Esophagus muscularis mucosa (tissue), 4 donors: ENCODE measurements at places on chromosomes 2 and 18. TPM values are rescaled to one million over a fixed set of nuclear protein-coding genes. Genes with fewer than 3 reads are reported as not detected.

DNA sequence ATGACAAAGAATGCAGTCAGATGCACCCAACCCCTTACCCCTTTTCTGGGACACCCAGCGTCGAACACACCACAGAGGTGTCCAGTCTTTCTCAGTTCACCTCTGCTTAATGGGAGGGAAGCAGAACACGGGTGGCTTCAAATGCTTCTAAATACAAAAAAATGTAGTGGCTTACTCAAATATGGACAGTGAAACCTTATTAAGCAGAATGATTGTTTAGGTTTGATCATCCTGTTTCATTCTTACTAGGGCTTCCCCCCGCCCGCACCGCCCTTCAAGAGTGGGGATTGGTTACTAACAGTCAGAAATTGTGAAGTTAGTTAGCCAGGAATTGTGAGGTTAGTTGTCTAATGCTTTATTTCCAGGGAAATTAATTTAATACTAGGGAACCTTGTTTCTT, 21.6 kb downstream of the ATG16L1 start:
- H3K4me3 ChIP-seq = no peak overlapping the region
- no peak overlapping the region for H3K27ac ChIP-seq
- H3K27me3 ChIP-seq = no peaks in the 10 kb centered on the region
- H3K4me1 ChIP-seq = no peaks in the 10 kb centered on the region
- H3K36me3 ChIP-seq = peaks cover 90% of the 10 kb centered on the region
- no peak for DNase-seq

DNA sequence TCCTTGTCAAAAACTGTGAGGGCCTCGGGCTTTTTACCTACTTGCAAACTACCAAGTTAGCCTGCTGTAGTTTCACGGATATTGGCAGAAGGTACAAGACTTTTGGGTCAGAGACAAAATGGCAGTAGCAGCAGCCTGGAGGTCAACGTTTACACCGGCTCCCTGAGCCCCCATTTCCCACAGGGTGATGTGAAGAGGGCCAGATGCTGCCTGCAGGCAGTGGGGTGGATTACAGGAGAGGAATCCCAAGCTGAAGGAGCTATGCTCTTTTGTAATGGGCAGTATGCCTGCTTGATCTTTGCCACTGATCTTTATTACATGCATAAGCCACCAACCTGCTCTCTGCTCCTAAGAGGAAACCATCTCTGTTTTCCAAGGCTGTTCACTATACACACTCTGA, 29.5 kb upstream of the SP5 start:
- H3K36me3 ChIP-seq = no peaks in the 10 kb centered on the region
- DNase-seq = no peak
- no peaks in the 10 kb centered on the region for H3K4me1 ChIP-seq
- H3K27ac ChIP-seq = no peak overlapping the region
- H3K27me3 ChIP-seq = no peaks in the 10 kb centered on the region
- no peak overlapping the region for H3K4me3 ChIP-seq

- peaks cover 28% of the 10 kb centered on the region for H3K36me3 ChIP-seq
- no peaks in the 10 kb centered on the region for H3K4me1 ChIP-seq
- no peaks in the 10 kb centered on the region for H3K27me3 ChIP-seq
- H3K27ac ChIP-seq = no peak overlapping the region
Measured at GRCh38 chr2:238069877-238070276, 9.1 kb downstream of the SCLY start.

UGT1A7 gene
- total RNA-seq = not detected

- H3K36me3 ChIP-seq = no peaks in the 10 kb centered on the region
- no peaks in the 10 kb centered on the region for H3K27me3 ChIP-seq
- no peak for DNase-seq
- peaks cover 12% of the 10 kb centered on the region for H3K4me1 ChIP-seq
- H3K4me3 ChIP-seq = no peak overlapping the region
- no peak overlapping the region for H3K27ac ChIP-seq
Measured at GRCh38 chr2:127897531-127898211, 11.9 kb upstream of the AMMECR1L start.
